ENCODE measurements at places on chromosomes 3 and 15.
A peak's percentile ranks its signal among the peaks of the same experiment; 100 is the strongest.

GRCh38 chr15:78047761-78048627, 29.5 kb downstream of the TBC1D2B start:
- no peak for DNase-seq

- no peak for DNase-seq
Measured at GRCh38 chr15:90619939-90620338, 90.2 kb downstream of the CRTC3 start.

DNA sequence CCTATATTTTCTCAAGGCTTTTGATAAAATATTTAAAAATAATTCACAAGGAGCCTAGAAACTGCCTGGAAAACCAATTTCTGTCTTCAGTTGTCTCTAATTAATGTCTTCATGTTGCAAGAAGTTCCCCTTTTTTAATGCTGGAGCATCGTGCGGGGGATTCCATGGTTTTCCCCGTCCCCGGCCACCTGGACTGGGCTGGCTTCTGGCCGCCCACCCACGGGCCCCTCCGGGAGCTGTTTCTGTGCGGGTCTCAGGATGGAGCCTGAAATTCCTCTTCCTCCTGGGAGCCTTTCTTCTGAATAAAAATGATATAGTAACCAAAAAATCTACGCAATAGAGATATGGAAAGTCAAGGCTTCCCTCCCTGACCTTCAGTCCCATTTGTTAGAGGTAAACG, 8.1 kb upstream of the LRRK1 start:
- no peak for DNase-seq

- DNase-seq = peak; percentile 30
Measured at GRCh38 chr3:48897460-48898376, 964 bp downstream of the SLC25A20 start.

GRCh38 chr3:71463617-71464016, 119.9 kb downstream of the FOXP1 start:
- no peak for DNase-seq

- no peak for DNase-seq
Measured at GRCh38 chr15:69661446-69661845, 208.8 kb downstream of the RPLP1 start.

GRCh38 chr15:81108427-81108826, 25.6 kb upstream of the CFAP161 start:
- no peak for DNase-seq

DNA sequence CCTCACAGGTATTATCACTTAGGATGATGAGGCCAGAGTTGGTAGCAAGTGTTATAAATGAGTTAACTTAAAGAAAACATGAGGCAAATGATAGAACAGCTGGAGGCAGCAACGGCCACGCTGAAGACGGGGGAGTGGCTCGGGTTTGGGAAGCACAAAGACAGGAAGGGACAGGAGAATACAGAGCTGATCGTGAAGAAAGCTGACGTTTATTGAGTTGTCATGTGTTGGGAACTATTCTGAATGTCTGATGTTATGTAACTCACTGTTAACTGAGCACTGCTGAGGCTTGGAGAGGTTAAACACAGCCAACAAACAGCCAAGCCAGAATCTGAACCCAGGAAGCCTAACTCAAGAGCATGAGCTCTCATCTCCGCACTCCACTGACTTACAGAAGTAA, 42.3 kb downstream of the FGD5 start:
- no peak for DNase-seq

Measured in foreskin fibroblast (primary cell).